Ecto neural progenitor cell (in vitro differentiated cells): ENCODE measurements at places on chromosomes 6 and 20.

DNA sequence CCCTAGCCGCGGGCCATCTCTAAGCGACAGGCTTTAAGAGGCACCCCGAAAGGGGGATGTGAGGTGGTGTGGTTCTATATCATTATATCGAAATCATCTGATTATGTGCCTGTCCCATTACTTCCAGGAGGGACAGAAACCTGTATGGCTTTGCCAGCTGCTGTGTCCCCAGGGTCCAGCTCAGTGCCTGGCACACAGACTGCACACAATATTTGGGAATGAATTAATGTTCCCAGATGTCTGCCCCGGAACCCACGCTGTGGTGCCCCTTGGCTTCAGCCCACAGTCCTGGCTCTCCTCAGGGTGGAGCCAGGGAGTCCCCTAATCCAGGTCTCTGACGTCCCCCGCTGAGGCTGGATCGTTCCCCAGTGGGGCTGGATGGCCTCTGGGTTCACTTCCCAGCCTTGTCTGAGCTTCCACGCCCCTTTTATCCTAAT lies 8.9 kb upstream of the AHCY start:
- peak; percentile 55 for DNase-seq

GRCh38 chr20:9204979-9205378 lies 136.1 kb downstream of the PLCB4 start:
- no peak for DNase-seq

DNA sequence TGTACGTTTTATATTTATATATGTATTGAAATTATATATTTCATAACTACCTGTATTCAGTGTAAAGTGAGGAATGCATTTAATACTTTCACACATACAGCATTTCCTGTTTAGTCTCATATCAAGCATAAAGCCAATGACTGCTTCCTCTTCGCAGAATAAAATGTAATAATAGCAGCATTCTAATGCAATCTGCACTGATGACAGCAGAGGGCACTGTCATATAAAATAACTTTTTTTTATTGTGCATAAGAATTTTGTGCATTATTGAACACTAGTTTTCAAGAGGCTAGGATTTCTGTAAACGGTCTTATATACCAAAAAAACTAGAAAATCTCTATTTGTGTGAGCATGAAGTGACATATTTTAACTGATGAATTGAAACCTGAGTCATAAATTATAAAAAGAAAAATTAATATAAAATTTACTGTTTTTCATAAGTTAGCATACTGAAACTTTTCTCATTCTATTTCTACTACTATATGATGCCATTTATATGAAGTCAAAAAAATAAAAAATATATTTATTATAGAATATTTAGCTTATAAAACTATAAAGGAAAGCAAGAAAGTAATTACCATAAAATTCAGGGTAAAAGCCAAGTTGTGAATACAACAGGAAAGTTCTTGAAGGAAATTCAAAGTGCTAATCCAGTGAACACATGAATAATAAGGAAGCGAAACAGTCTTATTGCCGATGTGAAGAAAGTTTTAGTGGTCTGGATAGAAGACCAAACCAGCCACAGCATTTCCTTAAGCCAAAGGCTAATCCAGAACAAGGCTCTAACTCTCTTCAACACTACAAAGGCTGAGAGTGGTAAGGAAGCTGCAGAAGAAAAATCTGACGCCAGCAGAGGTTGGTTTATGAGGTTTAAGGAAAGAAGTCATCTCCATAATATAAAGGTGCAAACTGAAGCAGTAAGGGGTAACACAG lies 36.3 kb downstream of the RNF146 start:
- DNase-seq: no peak

DNA sequence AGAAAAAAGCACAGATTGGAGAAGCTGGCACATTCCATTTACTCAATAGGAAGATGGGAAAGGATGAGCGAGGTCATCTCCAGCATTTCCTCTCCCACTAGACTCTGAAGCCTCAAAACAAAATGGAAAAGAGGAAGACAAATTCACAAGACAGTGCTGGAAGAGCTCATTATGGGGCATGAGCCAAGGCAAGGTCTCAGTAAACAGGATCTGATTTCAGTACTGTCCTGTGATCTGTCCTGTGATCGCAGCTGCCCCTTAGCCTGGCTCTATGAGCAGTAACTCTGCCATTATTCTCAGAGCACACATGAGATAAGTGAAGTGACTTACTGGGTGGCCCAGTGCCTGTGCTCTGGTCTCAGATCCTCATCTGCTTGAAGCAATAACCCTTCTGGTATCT lies 68.1 kb upstream of the SLC4A11 start:
- DNase-seq: no peak

DNA sequence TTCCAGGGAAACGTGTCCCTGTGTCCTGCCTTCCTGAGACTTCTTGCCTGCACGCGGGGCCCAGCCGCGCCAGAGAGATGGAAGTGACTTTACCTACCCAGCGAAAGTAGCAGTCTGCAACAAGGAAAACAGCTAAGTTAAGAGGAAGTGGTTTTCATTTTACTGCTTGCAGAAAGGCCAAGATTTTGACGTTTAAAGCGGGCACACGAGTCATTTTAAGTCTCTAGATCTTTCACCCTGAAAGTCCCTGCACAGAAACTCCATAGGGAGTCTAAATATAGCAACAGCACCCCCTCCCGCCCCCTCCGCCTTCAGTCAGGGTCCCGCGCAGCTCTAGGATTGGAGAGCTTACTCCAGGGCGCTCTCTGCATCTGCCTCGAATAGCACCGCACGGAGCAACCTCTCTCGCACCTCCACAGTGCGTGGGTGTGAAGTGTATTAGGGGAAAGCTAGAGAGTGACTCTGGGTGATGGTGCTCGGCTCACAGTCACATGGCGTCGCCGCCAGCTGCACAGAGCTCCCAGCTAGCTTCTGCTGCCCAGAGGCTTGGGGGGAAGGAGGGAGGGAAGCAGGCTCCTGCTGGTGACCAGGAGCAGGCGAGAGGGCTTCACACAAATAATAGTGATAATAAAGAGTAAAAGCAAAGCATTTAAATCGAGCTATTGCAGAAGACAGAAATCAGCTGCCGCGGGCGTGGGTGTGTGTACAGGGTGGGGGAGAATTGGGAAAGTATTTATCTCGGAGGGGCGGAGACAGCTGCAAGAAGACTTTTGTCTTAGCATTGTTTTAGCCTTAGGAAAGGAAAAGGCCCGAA lies 1.8 kb upstream of the KCNQ5 start:
- DNase-seq: peak; percentile 62

DNA sequence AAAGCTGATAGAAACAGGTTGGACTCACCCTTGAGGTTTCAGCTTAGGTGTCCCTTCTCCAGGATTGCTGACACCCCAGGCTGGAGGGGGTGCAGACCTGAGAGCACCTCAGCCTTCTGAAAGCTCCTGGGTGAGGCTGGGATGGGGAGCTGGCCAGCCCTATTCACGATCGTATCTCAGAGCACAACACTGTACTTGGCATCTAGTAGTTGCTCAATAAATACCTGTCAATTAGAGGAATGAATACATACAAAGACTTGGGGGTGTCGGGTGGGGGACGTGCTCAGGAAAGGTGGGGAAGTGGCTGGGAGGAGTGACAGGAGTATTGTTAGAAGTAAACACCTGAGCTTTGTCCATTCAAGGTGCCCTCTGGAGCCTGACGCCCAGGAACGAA lies 61.7 kb downstream of the SLC2A10 start:
- no peak for DNase-seq

- DNase-seq: no peak
Measured at GRCh38 chr6:98241630-98242029, 592.7 kb upstream of the POU3F2 start.

GRCh38 chr6:129615496-129615895 lies 94.5 kb downstream of the ARHGAP18 start:
- DNase-seq: no peak

GRCh38 chr6:128152551-128152950 lies 251.7 kb upstream of the THEMIS start:
- DNase-seq: no peak

GRCh38 chr6:43702171-43702533 lies 14.6 kb upstream of the MRPS18A start:
- no peak for DNase-seq

DNA sequence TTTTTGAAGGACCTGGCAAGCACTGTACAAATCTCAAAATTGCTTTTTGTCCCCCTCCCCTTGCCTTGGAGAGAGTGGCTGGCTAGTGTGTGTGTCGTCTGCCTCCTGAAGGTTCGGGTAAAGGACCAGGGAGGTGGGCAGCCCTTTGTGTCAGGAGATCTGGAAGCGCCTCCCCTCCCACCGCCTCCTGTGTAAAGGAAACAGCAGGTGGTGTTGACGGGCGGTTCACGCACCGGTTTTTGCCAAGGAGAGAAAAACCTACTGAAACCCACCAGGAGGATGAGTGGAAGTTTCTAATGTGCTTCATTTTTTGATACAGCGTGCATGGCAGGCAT lies 1.2 kb downstream of the ENTPD6 start:
- no peak for DNase-seq

DNA sequence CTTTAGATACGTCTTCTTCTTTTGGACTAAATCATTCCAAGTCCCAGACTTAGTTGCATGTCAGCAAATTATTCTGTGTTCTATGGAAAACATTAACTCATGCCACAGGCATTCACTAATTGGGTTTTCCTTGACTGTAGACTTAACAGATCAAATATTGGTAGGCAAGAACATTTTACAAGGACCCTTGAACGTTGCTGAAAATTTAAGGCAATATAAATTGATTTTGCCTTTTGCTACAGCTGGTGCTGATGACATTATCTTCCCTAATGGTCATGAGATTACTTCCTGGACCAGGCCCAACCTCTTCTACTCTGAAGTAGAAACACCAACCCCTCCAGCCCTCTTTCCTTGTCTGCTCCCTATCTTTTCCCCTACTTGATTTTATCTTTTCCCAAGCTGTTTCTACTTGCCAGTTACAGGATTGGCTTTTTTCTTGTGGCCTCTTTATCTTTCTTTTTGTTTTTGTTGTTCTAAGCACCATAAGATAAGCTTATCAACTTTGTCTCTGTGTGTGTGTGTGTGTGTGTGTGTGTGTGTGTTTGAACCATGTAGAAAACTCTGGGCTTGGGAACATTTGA lies 514.0 kb upstream of the SOX4 start:
- DNase-seq: no peak

DNA sequence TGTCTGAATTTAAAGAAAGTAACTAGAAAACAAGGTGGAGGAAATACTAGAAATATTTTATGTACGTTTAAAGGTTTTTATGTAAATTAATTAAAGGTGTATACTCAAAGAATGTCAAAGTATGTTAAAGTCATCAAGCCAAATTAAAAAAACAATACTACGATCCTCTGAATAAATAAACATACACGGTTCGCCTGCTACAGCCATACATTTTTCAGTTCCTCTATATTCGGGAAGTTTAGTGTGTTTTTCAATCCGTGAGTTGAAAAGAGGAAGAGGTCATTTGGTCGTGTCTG lies 626 bp downstream of the STX7 start:
- no peak for DNase-seq

DNA sequence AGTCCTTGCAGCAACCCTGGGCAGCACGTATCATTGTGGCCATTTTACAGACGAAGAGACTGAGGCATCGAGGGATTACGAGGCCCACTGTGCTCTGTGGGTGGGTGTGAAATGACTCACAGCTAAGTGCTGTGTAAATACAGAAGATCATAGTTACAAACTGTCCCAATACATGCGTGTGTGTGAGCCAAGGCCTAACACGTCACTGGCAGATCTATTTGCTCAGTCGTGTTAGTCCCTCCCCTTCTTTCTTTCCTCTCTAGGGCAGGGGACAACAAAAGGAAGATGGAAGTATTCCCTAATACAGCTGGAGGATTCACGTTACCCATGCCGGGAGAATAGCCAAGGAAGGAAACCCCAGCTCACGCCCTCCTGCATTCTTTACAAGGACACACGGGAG lies 175.9 kb downstream of the CDC5L start:
- DNase-seq: no peak

GRCh38 chr6:157460182-157460999 lies 79.4 kb downstream of the ZDHHC14 start:
- no peak for DNase-seq

DNA sequence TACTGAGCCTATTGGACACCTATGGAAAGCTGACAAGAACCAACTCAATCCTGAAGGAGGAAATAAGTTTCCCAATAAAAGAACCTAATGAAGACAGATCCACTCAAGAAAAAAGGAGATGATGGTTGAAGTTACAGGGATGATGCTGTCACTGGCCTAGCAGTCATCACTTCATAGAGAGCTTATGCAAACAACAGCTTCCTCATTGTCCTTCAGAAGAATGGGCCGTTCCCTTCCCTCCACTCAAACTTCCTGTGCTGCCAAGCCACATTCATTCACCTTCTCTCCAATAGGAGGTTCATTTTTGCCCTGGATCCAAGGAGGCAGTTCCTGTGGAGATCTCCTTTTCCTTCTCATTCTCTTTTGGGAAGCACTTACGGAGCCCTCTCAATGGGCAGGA lies 13.8 kb upstream of the PM20D2 start:
- DNase-seq: no peak

- DNase-seq: no peak
Measured at GRCh38 chr6:8982668-8983067, 547.3 kb upstream of the SLC35B3 start.

- no peak for DNase-seq
Measured at GRCh38 chr6:51398064-51398705, 579.5 kb downstream of the TFAP2B start.

DNA sequence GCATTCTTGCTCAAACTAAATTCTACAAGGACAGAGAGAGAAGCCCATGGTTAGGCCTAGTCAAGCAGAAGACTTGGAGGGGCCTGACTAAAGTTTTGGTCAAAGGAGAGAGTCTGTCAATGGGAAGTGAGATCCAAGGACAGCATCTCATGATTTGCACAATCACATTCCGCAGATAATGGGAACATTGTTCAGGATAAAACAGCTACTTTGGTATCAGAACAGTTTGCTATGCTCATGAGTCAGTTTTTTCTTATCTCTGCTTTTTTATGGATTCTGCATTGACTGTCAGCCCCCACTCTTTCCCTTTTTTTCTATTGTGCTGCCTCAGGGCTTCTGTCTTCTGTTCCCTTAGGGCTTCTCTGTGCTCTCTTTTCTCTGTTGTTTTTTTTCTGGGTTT lies 28.6 kb downstream of the AKAP7 start:
- no peak for DNase-seq

DNA sequence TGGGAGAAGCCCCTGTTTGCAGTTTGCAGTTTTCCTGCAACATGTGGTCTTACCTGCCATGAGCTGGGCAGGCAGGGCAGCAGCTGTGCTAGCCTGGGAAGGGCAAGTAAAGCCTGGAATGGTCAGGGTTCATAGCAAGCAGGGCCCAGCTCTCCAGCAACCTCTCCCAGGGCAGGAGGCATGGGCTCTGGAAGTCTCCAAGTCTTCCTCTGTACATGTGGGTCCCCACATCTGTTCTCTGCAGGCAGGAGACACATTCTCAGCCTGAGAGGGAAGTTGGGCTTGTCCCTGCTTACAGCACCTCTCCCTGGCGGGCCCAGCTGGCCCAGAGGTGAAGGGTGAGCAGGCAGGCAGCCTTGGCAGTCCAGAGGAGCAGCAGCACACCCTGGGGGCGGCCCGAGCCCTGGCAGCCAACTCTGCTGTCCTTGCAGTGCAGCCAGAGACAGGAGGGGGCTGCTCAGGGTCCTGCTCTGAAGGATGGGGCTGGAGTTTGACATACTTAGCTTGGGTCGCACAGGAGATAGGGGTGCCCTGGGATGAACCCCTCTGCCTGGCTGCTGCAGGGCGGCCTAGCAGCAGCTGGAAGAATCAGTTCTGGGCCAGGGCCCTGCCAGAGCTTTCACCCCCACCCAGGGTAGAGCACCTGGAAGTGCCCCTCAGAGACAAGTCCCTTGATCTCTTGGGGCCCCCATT lies 176.0 kb downstream of the MRPL14 start:
- DNase-seq: peak; percentile 87

GRCh38 chr20:35274172-35275092 lies 3.5 kb downstream of the MMP24OS start:
- no peak for DNase-seq
